Stimulated activated CD8-positive, alpha-beta memory T cell treated with anti-CD3 and anti-CD28 coated beads, Interleukin-4, amount 100 ng/mL, for 24 hours (primary cell): ENCODE measurements at places on chromosomes 5 and 9.
A peak's percentile ranks its signal among the peaks of the same experiment; 100 is the strongest.

DNA sequence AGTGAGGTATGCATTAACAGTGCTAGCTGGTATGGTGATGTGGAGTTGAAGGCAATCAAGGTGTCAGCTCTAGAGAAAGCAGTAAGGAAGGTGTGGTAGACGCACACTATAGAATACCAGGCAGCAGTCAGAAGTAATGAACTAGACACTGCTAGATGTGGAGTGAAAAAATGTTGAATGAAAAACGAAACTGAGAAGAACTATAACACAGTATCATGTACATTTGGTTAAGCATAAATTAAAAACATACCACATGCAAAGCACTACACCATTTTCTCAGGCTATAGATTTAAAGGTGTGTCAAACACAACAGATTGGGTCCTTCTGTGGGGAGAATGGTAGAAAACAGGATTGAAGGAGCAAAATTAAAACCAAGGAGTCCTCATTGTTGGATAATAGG, 15.4 kb downstream of the ZNF622 start:
- no peak for DNase-seq

DNA sequence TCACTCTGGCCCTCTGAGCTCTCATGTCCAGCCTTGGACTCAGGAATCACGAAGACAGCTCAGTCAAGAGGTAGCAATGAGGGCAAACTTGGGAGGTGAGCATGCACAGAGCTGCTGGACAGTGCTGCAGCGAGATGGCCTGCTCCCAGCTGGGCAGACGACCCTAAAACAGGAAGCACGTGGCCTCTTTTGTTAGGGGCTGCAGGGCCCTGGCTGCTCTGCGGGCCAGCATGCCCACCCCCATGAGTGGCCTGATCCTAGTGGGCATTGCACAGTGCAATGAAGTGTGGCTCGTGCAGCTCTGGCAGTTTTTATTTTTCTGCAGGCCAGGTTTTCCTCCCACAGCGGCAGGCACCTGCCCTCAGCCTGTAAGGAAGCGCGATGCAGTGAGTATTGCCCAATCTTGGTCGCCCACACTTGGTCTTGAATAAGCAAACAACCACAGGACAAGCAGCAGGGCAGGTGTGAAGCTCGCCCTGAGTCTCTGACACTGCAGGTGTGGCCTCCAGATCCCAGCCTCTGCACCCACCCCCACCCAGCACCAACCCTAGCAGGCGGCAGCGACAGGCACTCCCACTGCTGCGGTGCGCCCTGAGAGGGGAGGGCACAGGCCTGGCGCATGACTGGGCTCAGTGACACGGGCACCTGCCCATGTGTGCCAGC, 60.8 kb downstream of the SEMA4D start:
- DNase-seq = no peak

- DNase-seq = no peak
Observed at GRCh38 chr9:89935801-89936200, 331.0 kb downstream of the GADD45G start.

DNA sequence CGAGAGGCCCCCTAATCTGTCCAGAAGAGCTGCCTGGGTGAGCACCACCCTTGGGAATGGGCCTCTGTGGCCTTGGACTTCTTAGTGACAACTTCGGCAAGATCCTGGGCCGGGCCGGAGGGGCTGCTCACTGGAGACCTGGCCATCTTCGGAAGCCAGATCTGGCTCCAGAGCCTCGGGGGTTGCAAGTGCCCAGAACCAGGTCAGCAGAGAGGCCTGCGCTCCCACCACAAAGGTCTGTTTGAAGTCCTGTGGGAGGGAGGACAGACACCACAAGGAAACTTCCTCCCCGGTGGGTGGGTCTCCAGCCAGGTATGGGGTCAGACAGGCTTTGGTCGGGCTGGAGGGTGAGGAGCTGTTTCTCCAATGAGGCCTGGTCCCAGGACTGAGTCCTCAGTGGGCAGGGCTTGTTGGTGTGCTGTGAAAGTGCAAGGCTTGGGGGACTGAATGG, 86.1 kb downstream of the DAB2IP start:
- DNase-seq = no peak

GRCh38 chr5:39608024-39608423, 183.2 kb upstream of the DAB2 start:
- no peak for DNase-seq

GRCh38 chr9:127358023-127358535, 38.9 kb upstream of the SLC2A8 start:
- no peak for DNase-seq

DNA sequence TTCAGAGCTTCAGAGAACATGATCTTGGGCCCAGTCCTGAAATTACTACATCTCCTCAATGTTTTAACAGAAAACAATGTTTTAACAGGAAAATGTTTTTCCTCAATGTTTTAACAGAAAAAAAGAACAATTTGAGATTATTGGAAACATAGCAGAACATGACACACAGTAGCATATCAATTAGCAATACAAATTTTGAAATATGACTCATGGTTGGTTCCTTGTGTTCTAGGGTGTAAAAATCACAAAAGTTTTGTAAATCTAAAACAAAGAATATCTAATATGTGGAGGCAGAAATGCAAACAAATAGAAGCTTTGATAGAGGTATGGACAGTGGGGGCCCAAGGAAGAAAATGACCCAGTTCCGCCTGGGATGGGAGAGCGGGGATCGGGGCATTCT, 22.8 kb upstream of the ARSB start:
- no peak for DNase-seq

DNA sequence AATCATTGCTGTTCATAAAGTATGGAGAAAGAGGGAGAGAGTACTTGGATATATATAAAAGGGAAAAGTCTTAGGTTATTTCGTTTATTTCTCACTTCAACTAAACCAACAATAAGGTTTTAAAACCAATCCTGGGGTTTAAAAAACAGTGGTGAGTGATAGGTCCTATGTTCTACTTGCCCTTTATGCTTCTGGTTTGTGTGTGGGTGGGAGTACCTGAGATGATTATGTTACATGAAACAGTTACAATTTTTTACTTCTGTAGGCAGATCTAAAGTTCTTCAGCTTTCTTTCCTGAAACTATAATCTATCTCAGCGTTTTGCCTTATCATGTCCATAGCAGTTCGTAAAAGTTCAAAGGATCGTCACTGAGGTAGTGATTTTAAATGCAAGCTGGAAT, 49.2 kb downstream of the STX17 start:
- DNase-seq = no peak

- DNase-seq = no peak
Observed at GRCh38 chr5:93746406-93747056, 5.1 kb upstream of the POU5F2 start.

GRCh38 chr9:113583511-113584427, 120.2 kb downstream of the RGS3 start:
- no peak for DNase-seq

DNA sequence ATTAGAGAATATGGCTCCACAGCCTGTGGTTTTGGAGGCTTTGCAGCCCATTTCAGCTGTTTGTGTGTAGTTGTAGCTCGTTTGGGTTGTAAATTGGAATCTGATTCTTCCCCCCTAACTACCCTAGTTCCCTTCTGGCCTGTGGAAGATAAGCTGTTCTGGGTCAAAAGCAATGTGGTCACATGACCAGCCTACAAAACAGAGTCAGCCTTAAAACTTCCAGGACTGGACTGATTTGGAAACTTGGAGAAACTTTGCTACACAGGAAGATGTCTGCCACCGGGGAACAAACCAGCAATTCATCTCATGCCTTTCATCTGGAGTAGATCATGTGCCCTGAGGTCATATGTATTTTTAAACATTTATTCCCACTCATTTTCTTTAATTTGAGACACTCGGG, 83.8 kb downstream of the DAPK1 start:
- DNase-seq = no peak

GRCh38 chr5:749101-749670, 35.3 kb downstream of the ZDHHC11B start:
- DNase-seq = no peak

GRCh38 chr9:11319538-11319937, 706.7 kb upstream of the PTPRD start:
- no peak for DNase-seq

GRCh38 chr5:149264439-149265067, 7.1 kb upstream of the AFAP1L1 start:
- DNase-seq = peak; percentile 12
